ENCODE measurements at places on chromosomes 7 and 10.

DNA sequence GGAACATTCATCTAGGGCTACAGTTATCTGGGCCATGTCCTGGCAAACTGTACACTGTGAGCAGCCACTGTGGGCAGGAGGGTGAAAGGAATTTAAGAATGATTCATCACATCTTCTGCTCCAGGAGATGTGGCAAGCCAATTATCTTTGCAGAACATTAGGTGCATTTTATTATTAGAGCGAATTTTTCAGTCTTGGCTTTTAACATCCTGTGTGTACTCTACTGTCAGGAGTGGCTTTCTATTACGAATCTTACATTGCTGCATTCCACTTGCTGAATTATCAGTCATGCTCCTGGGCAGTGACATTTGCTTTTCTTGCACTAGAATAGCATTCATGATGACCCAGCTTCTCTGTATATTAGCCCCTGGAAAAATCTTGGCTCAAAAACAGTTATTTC is 109.2 kb upstream of the TARP start:
- DNase-seq = no peak

GRCh38 chr7:73766556-73767229 is 3.4 kb downstream of the CLDN3 start:
- no peak for DNase-seq

- no peak for DNase-seq
These were observed 64.5 kb downstream of the LRRTM3 start for GRCh38 chr10:66990143-66990830.

GRCh38 chr7:131948434-131949053 is 392.1 kb upstream of the PODXL start:
- DNase-seq = no peak

DNA sequence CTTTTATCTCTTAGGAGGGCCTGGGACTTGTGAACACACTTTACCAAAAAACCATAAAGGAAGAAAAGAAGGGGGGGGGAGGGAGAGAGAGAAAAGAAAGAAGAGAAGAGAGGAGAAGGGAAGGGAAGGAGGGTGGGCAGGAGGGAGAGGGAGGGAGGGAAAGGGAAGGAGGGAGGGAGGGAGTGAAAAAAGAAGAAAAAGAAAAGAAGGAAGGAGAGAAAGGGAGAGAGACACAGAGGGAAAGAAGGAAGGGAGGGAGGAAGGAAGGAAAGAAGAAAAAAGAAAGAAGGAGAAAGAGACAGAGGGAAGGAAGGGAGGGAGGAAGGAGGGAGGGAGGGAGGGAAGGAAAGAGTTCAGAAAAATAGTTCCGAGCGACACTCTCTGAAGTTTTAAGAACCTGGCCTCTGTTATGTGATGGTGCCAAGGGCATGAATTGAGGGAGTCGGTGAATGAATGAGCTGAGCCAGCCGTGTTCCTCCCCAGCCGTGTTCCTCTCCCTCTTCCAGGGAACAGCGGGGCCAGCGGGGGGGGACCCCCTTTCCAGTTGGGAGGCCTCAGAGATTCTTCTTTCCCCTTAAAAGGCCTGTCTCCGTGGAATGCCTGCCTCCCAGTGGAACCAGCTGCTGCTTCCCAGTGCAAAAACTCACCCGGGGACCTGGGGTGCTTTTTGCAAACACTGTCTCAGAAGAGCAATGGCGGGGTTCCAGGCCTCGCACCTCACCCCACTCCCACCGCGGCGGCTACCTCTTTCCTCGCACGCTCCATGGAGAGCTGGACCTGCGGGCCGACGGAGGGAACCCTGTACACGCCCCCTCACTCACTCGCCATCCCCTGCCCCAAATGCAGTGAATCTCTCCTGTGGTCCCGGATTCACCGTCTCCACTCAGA is 84.1 kb downstream of the FOXL3 start:
- no peak for DNase-seq

GRCh38 chr7:20470082-20470481 is 139.4 kb downstream of the ITGB8 start:
- DNase-seq = no peak

- DNase-seq = peak; percentile 28
These were observed at the start of gene SLC29A4 for GRCh38 chr7:5282543-5283316. TSS of gene SLC29A4 (plus strand) at chr7:5282943. CDS start at chr7:5287817, 4,874 bp downstream.

DNA sequence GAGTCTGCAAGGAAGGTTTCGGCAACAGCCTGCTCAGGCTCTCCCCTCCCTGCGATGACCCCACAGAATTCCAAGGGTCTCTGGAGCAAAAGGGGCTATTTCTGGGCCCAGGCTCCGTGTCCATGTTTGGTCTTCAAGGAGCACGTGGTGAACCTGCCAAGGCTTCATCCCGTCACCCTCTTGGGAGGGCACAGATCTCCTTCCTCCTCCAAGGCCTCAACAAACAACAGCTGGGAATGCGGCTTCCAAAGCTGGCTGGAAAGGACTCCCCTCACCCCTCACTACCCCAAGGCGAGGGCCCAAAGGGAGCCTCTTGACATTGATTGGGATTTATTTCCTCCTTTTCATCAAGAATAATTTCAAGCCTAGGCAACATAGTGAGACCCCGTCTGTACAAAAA is 14.0 kb upstream of the KPNA7 start:
- DNase-seq = no peak

DNA sequence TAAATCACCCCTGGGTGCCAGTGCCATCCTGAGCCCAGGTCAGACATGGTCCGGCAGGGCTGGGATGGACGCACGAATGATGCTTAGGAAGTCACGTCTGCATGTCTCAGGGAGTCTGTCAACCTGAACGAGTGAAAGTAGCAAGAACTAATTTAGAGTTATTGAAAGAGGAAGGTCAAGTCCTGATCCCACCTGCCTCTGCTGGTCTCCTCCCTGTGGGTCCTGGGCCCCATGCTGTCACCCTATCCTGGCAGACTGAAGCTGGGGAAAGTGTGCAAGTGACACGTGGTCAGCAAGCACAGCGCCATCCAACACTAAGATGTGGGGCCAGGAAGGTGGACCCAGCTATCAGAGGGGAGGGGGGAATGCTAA is 26.1 kb upstream of the GRID1 start:
- no peak for DNase-seq

DNA sequence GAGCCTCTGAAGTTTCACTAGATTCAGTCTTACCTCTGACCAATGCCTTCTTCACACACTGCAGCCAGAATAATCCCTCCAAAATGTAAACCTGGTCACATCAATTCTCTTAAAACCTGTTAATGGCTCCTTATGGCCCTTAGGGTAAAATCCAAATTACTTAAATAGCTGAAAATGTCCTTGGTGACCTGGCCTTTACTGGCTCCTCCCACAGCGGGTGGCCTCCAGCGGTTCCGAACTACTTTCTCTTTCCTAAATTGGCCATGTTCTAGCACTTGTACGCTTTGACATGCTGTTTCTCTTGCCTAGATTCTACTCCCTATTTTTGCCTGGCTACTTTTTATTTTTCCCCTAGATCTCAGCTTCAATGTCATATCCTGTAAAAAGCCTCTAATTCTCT is 36.1 kb downstream of the AGK start:
- DNase-seq = no peak

DNA sequence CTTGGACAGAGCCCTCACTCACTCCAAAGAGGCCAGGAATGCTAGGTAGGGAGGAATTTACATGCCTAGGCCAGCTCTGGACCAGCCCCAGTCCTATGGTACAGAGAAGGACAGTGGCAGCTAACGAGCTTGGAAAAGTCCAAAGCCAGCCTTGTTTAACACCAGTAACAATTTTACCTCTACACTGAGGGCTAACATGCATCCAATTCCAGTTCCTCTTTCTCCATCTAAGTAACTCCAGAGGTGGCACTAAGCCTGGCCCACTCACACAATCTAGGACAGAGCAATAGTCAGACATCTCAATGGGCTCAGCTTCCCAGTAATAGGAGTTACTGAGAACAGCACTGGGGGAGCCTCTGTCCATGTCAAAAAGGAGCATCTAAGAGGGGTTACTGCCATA is 5.7 kb upstream of the LCOR start:
- no peak for DNase-seq

DNA sequence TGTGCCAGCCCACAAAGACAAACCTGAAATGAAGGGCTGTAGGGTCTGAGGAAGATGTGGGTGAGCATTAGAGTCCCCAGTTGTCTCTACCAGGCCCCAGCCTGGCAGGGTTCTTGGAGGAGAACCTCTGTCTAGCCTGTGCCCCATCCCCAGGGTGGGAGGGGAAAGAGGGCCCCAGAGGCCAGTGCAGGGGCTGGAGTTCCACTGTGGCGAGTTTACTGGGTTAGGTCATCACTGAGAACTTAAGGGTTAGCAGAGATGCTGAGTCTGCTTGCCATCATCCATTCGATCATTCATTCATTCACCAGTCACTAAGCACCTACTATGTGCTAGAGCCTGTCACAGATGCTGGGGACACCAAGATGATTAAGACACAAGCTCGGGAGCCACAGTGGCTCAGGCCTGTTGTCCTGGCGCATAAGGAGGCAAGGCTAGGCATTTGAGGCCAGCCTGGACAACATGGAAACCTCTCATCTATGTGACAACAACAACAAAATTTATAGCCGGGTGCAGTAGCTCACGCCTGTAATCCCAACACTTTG is 2.6 kb downstream of the ANKRD2 start:
- no peak for DNase-seq
